Brain microvascular endothelial cell (primary cell): ENCODE measurements at places on chromosomes 11 and 22.

GRCh38 chr11:102197670-102198139 is 87.5 kb downstream of the YAP1 start:
- no peak for DNase-seq

DNA sequence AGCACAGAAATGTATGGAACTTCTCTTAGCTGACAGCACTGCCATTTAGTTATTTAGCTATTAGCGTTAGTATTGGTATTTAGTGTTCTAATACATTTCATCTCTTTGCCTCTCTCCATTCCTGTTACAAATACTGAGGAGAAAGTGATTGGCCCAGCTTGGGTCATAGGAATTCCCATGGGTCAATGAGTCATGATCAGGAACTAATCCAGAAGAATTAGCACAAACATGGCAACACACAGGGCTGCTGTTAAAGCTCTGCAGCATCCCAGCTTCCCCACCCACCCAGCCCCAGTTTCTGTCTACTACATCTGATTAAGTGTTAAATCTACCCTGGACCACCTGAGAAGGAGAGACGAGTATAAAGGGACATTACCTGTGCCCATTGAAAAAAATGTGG is 36.1 kb downstream of the PDGFD start:
- DNase-seq = peak; percentile 55

DNA sequence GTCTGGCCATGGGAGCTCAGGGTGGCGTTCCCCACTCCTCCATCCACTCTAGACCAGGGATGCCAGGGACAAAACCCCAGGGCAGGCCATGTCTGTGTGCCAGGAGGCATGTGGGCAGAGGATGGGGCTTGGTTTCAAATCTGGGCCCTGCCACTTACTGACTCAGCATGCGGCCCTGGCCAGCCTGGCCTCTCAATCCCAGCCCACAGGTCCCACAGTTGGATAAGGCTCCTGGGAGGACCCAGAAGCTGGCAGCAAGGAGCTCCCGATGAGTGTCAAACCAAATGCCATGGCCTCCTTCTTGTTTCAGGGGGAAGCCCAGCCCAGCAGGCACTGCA is 1290.4 kb downstream of the BRD1 start:
- DNase-seq = no peak

DNA sequence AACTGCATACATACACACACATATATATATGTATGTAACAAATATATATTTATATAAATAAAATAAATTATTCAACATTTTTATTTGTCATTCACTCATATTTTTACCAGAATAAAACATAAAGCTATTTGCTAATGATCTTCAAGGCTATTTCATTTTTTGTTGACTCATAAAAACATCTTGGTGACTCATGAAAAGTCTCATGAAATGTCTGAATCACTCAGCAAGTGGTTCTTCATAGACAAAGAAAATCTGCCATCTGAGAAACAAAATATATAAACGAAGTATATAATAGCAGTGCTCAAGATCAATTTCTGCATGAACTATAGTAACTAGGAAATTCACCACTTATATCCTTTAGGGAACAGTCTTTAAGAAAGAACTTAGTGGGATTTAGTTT is 764.8 kb upstream of the FAT3 start:
- no peak for DNase-seq

- no peak for DNase-seq
Measured at GRCh38 chr11:94401773-94402265, 600 bp upstream of the GPR83 start.

DNA sequence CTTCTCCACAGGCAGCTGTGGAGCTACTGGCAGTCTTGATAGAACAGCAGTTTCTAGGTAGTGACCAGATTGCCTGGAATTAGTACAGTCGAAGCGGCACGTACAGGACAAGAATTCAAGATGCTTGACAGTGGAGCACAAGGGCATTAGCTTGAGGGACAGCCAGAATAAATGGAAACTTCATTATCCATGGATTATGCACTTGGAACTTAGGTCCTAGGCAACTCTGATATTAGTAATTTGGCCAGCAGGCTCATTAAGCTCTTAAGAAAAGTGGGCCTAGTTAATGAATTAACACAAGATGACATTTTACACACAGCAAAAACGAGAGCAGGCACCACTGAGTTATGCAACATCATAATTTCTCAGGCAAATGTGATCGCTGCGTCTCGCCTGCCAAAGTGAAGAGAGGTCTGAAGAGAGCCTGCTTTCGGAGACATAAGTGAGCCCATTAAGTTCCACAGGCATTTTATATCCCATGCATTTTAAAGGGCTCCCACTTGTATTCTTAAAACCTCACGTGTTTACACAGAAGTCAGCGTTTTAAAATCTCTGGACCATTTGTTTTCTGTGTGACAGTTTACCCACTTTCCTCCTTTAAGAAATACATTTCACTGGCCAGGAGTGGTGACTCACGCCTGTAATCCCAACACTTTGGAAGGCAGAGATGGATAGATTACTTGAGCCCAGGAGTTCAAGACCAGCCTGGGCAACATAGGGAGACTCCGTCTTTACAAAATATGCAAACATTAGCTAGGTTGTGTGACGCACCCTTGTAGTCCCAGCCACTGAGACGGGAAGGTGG is 66.2 kb downstream of the COMMD9 start:
- no peak for DNase-seq

DNA sequence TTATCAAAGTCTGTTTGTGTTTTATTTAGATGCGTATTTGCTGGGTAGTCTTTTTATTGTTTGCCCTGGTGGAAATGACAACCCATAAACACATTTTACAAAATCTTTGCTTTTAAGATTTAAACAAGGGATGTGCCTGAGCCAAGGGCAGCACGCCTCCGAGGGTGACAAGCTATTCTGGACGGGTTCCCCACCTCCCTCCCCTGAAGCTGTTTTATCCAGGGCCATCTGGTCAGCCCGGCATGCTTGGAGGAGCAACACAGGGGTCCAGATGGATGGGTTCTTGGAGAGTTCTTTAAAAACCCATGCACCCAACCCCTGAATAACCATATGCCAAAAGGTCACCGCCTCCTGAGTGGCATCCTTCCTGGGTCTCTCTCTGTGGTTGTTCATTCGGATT is 408.9 kb downstream of the OPCML start:
- no peak for DNase-seq

GRCh38 chr22:17434856-17435255 is 65.6 kb downstream of the CECR2 start:
- DNase-seq = no peak

- DNase-seq = peak; percentile 88
Measured at GRCh38 chr11:128409476-128409875, 177.9 kb downstream of the ETS1 start.

DNA sequence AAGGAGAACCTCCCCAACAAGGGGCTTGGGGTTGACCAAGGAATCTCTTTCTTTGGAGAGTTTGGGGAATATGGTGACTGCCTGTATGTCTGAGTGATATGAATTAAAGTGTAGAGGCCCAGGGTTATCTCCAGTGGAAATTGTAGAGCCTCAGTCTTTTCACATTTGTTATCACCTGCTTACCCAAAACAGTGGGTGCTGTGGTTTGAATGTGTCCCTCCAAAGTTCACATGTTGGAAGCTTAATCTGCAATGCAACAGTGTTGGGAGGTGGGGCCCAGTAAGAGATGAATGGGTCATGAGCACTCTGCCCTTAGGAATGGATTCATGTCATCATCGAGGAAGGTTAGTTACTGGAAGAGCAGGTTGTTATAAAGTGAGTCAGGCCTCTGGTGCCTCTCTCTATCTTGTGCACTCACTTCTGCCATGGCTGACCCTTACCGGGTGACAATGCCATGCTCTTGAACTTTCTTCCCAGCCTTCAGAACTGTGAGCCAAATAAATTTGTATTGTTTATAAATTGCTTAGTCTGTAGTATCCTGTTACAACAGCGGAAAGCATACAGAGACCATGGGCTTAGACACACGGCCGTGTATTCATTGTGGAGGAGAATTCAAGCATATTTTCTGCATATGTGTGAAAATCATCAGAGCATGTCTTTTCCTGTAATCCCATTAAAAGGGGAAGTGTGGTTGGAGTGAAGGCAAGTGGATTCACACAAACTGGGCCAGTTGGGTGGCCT is 114.1 kb upstream of the TBCEL start:
- DNase-seq = no peak

- no peak for DNase-seq
Measured at GRCh38 chr11:95778699-95779098, 10.9 kb downstream of the FAM76B start.

GRCh38 chr11:1714908-1715885 is 18.2 kb downstream of the KRTAP5-6 start:
- no peak for DNase-seq

DNA sequence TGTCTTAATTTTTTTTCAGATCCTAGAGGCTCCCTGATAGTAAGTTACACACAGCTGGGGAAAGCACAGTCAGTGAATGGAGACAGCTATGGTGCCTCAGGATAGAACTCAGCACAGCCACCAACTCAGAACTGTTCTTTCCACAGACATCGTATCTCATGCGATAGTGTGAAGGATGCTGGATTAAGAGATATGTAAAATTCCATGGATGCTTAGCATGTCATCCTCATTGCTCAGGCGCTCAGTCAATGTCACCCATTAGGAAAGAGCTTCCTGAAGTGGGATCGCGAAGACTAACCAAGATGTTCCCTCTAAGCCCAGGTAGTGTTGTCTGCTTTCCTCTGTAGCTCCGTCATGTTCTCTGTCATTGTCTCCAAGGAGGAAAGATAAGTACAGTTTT is 1000.4 kb downstream of the OPCML start:
- DNase-seq = peak; percentile 35

DNA sequence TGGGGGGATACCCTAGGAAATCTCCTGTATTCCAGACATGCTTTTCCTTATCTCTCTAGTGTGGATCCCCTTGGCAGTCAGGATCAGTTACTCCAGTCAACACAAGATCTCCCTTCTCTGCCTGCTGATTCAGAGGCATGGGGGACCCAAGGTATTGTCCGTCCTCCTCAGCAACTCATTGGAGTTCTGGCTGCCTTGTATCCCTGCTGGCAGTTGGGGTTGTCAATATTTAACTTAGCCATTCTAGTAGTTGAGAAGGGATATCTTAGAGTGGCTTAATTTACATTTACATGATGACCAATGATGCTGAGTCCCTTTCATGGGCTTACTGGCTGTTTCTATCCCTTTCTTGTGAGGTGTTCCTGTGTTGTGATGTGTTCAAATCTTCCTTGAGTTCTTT is 74.2 kb downstream of the GRK3 start:
- no peak for DNase-seq

GRCh38 chr11:70523384-70524095 is 125.2 kb downstream of the CTTN start:
- DNase-seq = no peak

GRCh38 chr11:120280600-120281051 is 40.7 kb downstream of the POU2F3 start:
- no peak for DNase-seq
